ENCODE measurements at places on chromosomes 7 and 10.

DNA sequence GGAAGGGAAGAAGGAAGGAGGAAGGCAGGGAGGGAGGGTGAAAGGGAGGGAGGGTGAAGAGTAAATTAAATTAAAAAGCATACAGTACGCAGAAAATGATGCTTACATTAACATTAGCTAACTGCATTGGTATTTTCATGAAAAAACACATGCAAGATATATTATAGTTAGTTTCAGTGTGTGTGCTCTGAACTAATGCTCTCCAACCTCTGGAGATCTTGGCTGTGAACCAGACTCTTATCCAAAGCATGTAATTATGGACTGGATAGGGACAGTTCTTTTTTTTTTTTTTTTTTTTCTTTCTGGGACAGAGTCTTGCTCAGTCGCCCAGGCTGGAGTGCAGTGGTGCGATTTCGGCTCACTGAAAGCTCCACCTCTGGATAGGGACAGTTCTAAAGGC, 357.0 kb downstream of the FRMD4A start:
- no peak for DNase-seq

DNA sequence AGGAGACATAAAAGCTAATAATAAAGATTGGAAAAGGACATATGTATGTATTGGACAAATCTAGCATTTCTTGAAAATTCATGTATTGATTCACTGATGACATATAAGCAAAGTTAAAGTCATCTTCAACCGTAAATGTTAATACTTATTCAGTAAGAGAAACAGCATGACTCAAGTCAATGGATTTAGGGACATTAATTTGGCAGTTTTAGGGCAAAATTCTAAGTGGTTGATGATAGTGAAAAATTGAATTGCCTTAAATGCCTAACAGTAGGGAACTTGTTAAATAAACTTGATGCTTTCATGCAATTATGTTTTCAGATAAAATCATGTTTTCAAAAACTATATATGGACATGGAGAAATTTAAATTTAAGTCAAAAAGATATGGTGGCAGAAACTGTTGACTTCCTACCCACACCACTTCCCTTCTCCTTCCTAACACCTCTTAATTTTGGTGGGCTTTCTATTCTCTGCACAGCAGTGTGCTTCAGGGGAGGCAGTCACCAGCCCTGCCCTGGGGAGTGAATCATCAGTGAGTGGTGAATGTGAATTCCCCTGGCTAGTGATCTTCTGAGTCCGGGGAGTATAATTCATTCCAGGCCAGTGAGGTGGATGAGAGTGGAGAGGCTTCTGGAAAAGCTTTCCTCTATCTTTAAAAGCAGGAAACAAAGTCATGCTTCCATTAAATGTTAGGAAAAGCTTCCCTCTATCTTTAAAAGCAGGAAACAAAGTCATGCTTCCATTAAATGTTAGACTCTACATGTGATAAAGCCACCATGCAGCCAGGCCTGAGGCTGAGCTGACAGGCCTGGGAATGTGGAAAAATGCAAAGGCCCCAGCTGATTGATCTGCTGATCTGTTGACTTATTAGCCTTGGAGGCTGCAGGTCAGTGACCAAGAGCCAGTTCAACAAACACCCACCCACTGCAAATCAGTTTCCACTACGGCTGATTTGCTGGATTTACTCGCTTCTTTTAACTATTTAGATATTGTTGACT, 25.2 kb upstream of the ITGB1 start:
- no peak for DNase-seq

- no peak for DNase-seq
These were observed 412.6 kb downstream of the GFRA1 start for GRCh38 chr10:115860182-115861107.

DNA sequence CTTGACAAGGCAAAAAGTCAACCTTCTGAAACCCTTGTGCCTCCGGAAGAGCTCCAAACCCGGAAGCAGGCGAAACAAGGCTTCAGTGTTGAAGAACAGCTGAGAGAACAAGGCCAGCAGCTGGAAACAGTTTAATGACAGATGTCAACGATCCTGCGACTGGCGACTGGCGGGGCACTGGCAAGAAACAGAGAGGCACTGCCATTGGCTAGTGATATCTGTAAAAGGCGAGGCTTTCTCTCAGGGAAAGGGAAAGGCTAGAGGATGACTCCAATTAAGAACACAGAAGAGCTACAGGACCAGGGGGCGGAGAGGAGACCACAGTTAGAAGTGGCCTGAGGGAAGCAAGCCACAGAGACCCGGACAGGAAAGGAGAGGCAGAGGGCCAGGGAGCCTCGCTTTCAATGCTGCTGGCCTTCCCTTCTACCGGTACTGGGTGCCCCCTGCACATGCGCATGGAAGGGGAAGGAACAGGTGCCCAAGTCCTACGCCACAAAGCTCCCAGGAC, 19.4 kb downstream of the ITGB1 start:
- DNase-seq: peak; percentile 21

- DNase-seq: peak; percentile 66
These were observed 1.6 kb downstream of the PDGFA start for GRCh38 chr7:517774-518629.

- no peak for DNase-seq
These were observed 60.7 kb upstream of the TM9SF3 start for GRCh38 chr10:96647466-96647865.

DNA sequence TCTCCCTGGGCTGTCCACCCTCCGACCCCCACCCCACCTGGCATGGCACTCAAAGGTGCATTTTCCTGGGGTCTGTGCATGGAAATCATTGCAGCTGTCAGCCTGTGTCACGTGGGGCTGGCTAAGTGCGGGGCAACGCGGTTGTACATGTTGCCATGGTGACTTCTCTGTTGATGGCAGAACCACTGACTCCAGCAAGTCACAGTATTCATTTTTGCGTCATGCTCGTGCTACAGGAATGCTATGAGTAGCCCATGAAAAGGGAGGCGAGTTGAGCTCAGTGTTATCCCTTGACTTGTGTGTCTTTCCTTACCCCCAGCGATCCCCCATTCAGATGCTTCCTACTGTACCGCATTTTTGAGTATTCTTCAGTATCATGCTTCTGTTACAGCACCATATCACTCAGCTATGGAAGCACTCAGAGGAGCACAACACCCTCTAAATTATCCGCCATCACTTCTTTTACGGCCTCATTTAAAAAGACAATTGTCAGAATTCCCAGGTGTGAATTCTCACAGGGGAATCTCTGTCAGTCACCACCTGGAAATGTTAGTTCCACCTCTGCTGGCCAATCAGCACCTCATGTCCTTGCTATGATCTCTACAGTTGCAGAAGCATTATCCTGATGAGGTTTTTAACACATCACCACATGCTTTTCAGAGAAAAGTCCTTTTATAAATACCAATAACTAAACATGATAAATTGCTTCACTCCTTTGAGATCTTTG, 194.4 kb upstream of the C7orf33 start:
- DNase-seq: peak; percentile 75

GRCh38 chr10:113064039-113064438, 114.0 kb downstream of the TCF7L2 start:
- DNase-seq: no peak

Data from nucleus accumbens (tissue), 56 donors.